ENCODE measurements at places on chromosomes 3 and 15.
A peak's percentile ranks its signal among the peaks of the same experiment; 100 is the strongest.

GRCh38 chr15:84816694-84817465 is at the start of gene ALPK3:
Gene ALPK3 (plus strand): TSS chr15:84817356. CDS start chr15:84817453, 97 bp downstream.
- peak; percentile 37 for DNase-seq

- peak; percentile 23 for DNase-seq
Measured at GRCh38 chr3:192570821-192571791, 156.2 kb downstream of the FGF12 start.

GRCh38 chr3:63918321-63918720 is 6.1 kb upstream of the SCAANT1 start:
- DNase-seq, result no peak

DNA sequence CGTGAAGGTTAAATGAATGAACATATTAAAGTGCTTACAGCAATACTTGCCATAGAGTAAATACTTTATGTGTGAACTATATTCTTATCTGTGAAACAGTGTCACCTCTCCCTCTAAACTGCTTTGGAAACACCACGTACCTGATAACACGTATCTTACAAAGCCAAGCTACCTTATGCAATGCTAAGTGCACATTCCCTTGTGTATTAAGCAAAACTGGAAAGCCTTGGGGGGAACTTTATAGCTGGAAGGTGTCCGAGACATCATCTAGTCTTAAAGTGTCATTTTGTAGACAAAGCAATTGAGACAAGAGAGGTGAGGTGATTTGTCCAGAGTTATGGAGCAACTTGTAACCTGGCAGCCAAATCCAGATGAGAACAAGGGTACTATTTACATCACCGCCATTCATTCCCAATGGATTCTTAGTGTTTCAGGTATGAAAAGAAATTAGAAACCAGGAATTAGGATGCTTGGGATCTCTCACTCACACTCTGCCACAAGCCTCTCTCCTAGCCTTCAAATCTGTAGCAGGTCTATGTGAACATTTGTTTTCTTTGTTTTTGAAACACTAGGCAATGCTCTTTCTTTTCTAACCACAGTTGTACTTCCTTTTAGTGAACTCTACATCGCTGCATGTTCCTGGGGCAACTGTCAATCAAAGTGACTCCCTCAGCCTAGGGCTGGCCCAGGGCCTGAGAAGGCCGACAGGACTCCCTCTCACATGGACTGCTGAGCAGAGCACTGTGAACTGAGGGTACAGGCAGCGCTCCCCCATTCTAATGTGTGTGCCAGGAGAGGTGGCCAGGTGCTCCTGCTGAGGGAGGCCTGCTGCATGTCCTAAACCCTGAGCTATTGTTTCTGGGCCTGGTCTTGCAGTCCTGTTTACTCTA is 13.9 kb upstream of the MGLL start:
- DNase-seq, result peak; percentile 70

DNA sequence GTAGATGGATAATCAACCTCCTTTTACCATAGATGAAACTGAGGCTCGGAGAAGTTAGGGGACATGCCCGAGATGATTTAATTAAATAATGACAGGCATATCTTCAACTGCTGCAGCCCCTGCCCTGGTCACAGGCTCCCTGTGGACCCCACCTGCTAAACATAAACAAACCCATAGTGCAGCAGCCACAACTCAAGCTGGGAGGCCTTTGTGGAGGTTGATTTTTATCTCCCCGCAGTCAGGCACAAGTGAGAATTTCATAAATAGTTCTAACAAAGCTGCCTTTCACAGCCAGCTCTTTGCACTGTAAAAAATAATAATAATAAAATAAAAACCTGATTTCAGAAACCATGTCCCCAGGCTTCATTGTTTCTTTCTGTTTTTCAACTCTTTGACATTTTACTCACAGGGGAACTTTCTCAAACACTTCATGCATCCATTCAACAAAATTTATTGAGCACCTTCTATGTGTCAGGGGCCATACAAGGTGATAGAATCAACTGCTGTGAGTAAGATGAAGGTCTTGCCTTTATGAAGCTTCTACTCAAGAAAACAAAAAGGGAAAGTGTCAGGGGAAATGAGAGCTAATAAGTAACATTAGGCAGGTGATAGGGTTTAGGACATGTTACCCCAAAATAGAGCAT is 393.6 kb upstream of the PROK2 start:
- peak; percentile 46 for DNase-seq

Measured in hematopoietic multipotent progenitor cell treated with erythropoietin and hydrocortisone succinate and interleukin-3 and kit ligand, for 4 days (in vitro differentiated cells).